ENCODE measurements at places on chromosomes 7 and 10.

GRCh38 chr7:133436014-133436428 is 183.1 kb downstream of the EXOC4 start:
- DNase-seq: no peak

GRCh38 chr10:70272925-70273316 is 10.9 kb downstream of the NPFFR1 start:
- no peak for DNase-seq

DNA sequence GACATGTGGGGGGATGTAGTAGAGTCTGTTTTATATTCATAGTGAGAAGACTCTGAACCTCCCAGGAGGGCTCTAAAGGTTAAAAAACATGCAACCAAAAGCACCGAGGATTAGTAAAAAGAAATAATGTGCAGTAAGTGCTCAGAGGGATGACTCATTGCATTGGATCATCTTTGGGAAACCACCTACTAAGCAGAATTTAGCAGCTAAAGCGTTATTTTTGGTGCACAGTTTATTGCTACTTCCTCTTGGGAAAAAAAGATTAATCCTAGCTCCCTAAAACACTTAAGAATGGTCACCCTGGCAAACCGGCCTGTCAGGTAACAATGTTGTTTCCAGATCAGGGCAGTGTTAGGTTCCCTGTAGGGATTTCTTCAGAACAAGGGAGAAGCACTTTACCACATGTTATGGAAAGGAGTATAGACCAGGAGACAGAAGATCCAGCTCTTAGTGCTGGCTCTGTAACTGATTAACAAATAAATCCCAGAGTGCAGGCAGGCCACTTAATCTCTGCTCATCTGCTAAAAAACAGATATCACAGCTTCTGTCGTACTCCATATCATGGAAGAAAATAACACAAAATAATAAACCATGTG is 44.8 kb upstream of the FAM133B start:
- no peak for DNase-seq

DNA sequence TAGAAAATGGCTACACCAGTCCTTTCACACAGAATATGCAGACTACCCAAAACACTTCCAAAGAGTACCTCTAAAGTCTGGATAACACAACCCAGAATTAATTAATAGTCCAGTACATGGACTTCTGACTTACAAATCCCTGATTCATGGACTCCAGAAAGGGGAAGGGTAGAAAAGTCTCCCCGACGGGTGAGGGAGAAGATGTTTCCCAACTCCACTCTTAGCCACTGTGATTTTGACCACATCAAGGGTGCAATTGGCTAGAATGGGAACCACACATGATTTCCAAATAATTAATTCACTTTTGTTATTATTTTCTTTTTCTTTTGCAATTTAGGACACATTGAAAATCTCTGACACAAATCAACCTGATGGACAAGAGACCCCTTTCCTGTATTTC is 1.4 kb downstream of the TMEM130 start:
- no peak for DNase-seq

DNA sequence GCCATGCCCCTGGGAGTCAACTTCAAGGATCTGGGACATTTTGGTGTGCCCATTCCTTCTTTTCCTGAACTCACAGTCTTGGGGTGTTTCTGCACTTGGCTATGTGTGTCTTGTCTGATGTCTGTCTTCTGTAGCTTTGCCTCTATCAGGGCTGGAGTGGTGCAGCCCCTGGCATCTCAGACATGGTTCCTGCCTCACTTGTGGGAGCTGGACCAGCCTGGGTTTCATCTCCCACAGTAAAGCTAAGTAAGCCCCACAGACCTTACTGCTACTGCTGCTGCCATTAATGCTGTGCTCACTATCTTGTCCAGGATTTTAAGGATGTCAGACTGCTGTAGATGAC is 59.0 kb downstream of the ADCYAP1R1 start:
- no peak for DNase-seq

DNA sequence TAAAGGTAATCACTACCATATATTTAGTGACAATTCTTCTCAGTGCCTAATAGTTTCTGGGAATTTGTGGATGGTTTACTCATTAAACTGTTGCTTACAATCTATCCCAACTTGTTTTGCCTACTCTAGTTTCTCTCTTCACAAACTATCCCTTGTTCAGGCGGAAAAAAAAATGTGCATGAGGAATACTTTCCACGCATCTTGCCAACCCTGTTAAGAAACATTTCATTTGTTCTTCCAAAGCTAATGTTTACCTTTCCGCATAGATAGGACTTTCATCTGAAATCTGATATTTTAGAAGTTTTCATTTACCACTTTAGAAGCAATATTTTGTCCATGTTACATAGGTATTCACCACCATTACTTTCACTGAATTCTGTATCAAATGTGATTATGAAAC is 191.9 kb downstream of the MDFIC start:
- DNase-seq: no peak

- no peak for DNase-seq
Measured at GRCh38 chr10:62147425-62147824, 121.2 kb downstream of the RTKN2 start.

DNA sequence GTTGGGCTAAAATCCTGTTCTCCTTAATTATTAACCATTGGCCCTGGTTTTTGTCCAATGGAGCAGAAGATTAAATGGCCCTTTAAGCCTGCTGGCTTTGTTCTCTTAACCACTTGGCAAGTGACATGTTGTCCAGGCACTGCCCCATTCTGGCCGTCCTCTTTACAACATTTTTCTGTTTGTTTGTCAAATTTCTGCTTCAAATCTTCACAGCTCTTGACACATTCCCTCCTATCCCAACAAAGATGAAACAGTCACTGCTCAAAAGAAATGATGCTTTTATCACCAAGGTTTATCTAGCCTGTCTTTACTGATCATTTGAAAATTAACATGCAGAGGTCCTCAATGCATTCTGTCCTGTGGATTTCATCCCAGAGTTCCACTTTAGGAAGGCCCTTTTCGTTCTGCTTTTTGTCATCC is 700.4 kb downstream of the KCNMA1 start:
- no peak for DNase-seq

DNA sequence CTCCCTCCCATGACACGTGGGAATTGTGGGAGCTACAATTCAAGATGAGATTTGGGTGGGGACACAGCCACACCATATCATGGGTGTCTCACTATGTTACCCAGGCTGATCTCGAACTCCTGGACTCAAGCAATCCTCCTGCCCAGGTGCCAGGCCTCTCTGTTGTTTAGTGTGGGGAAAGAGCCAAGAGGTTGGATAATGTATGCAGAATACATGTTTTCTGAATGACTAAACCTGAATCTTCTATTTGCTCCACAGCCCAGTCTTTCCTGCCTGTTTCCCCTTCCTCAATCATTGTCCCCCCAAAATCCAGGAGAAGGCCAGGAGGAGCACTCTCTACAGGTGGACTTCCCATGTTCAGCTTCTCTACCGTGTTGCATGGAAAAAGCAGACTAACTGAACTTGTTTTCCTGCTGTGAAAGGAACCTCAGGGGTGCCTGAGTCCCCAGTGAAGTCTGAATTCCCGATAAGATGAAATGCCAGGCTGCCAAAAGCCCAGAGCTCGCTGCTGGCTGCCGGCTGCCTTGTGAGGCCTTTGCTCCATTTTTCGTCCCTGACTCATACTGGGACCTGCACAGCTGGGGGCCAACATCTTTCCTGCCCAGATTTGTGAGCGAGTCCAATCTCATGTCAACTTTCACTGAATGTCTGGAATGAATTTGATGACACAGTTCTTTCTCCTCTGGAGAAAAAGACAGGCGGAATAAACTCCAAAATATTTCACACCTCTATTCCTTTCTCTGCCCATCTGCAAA is 588.0 kb downstream of the CALN1 start:
- no peak for DNase-seq

GRCh38 chr7:134085311-134085710 is 41.8 kb upstream of the LRGUK start:
- DNase-seq: no peak

- DNase-seq: no peak
Measured at GRCh38 chr7:139623518-139623917, 100.0 kb downstream of the CLEC2L start.

GRCh38 chr7:117018713-117019112 is 65.4 kb downstream of the ST7 start:
- no peak for DNase-seq

GRCh38 chr7:22241805-22242390 is 115.1 kb downstream of the RAPGEF5 start:
- DNase-seq: no peak

GRCh38 chr7:71377469-71377868 is 245.5 kb downstream of the GALNT17 start:
- no peak for DNase-seq

GRCh38 chr7:151117565-151117964 is 31.3 kb downstream of the AGAP3 start:
- peak; percentile 16 for DNase-seq

DNA sequence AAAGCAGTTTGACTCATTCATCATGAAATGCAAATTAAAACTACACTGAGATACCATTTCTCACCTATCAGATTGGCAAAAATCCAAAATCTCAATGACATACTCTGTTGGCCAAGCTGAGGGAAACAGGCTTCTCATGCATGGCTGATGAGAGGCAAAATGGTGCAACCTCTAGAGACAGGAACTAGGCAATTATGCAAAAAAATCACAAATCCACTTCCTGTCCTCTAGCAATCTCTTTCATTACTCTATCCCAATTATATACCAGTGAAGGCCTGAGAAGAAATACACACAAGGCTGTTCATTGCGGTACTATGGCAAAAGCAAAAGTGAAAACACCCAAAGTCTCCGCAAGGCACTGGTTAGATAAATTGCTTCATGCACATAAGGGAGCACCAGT is 25.9 kb upstream of the PTPRN2 start:
- no peak for DNase-seq

- DNase-seq: no peak
Measured at GRCh38 chr10:42972946-42973345, 103.9 kb upstream of the RET start.

GRCh38 chr10:123613346-123613850 is 52.8 kb upstream of the GPR26 start:
- DNase-seq: no peak

- no peak for DNase-seq
Measured at GRCh38 chr10:87861566-87861952, 1.8 kb downstream of the KLLN start.

DNA sequence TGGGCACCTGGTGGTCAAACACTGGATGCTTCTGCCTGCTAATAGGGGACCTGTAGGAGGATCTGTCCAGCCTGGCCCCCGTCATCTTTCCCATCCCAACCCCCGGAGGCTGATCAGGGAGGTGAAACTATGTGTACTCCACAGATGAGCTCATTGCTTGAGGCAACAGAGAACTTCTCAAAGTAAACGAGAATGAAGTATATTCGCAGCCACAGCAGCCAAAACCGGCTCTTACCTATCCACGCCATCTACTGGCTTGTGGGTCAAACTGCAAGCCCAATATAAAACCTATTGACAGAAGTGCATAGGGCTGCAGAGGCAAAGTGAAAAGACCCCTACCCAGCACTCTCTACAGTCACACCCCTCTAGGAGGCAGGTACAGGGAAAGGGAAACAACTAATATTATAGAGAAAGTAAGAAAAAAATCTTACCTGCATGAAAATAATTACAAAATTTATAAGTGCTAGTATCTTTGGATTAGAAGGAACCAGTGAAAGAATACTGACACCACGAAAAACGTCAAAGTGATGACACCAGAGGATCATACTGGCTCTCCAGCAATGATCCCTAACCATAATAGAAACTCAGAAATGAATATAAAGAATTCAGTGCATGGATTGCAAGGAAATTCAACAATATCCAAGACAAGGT is 973.5 kb downstream of the ANKRD7 start:
- DNase-seq: no peak

DNA sequence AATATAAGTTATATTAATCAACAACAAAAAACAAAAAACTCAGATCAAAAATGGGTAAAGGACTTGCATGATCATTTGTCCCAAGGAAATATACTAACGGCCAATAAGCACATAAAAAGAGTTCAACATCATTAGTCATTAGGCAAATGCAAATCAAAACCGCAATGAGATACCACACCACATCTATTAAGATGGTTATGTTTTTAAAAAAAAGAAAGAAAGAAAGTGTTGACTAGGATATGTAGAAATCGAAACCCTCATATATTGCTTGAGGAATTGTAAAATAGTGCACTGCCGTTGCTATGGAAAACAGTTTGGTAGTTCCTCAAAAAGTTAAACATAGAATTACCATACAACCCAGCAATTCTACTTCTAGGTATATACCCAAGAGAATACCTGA is 39.4 kb upstream of the CTNNA3 start:
- no peak for DNase-seq

DNA sequence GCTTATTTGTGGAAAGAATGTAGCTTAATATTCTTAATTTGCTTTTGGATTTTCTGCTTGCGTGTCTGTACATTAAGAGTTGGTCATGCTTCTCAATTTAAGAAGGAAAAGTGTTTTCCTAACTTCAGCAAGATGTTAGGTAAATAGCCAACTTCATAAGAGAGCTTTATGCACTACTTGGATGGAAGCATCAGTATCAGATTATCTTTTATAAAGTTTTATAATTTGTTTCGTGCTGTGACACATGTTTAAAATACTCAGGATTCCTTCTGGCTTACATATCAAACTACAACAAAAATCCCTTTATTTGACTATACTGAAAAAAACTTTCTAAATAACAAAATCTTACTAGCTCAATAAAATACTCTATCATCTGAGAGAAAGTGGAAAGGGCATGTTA is 34.8 kb upstream of the AGR2 start:
- no peak for DNase-seq

DNA sequence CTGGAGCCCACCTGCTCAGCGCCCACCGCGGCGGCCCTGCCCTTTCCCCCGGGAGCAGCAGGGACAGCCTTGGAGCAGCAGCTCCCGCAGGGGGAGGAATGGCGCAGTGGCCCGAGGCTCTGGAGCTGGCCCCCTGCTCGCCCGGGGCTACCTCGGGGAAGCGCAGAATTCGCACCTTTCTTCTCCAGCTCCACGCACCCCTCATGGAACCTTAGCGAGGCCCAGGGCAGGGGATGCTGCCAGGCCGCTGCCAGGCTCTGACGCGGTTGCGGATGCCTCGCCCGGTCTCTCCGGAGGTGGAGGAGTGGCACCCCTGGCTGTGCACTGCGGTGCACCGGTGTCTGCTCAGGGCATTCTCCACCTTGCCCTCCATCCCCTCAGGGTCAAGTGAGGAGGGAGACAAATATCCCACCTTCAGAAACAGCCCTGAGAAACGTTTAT is 84.9 kb upstream of the MKI67 start:
- no peak for DNase-seq
